ENCODE measurements at places on chromosomes 3 and 15. TPM values are rescaled to one million over a fixed set of nuclear protein-coding genes. Genes with fewer than 3 reads are reported as not detected.

GRCh38 chr3:13509059-13509815, 29.1 kb downstream of the HDAC11 start:
- no peak for DNase-seq

GRCh38 chr3:126961191-126961790, 21.6 kb upstream of the PLXNA1 start:
- no peak for DNase-seq

- no peak for DNase-seq
Observed at GRCh38 chr3:71601811-71602210, 18.3 kb upstream of the FOXP1 start.

GRCh38 chr3:45105855-45106671, 40.1 kb downstream of the CDCP1 start:
- peak; percentile 83 for DNase-seq

DNA sequence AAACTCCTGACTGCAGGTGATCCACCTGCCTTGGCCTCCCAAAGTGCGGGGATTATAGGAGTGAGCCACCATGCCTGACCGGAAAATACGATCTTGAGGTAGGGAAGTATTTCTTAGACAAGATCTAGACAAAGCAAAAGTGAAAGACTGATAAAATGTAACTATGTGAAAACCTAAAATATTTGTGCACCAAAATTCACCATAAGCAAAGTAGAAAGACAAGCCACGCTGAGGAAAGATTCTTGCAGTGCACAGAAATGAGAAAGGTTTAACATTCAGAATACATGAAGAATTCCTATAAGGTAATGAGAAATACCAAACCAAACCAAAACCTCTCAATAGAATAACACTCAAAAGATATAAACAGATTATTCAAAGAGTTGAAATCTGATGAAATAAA, 35.7 kb downstream of the SYNM start:
- no peak for DNase-seq

- DNase-seq: no peak
Observed at GRCh38 chr15:70410371-70410985, 312.8 kb upstream of the TLE3 start.

GRCh38 chr3:139332092-139332491, 11.7 kb upstream of the MRPS22 start:
- DNase-seq: no peak

- DNase-seq: no peak
Observed at GRCh38 chr3:126951561-126951960, 31.4 kb upstream of the PLXNA1 start.

DNA sequence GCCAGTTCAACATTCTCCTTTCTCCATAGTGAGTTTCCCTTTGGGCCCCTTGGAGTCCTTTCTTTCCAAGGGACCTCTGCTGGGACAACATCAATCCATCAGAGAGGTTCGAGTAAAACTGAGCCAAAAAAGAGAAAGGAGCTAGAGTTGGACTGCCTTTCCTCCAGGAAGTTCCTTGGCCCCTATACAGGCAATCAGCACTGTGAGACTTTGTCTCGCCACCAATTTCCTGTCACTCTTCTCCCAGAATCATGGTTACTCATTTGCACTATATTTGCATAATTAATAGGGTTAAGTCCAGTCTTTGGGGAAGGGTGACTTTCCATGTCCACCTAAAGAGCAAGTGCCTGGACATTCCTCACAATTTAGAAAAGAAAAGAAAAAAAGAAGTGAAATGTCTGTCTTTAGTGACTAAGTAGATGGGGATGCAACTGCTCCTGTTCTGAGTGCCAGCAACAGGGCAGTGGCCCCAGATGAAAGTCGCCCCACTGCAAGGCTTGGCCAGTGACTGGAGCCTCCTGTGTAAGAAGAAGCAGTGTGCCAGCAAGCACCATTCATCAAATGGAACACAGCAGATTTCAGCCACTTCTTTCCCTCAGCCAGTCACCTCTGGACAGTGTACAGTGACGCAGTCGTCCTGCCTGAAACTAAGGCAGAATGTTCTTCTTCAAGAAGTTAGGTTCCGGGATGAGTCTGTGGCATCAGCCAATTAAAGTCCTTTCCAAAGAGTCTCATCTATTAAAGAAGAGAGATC, 91.6 kb downstream of the FSIP1 start:
- no peak for DNase-seq

DNA sequence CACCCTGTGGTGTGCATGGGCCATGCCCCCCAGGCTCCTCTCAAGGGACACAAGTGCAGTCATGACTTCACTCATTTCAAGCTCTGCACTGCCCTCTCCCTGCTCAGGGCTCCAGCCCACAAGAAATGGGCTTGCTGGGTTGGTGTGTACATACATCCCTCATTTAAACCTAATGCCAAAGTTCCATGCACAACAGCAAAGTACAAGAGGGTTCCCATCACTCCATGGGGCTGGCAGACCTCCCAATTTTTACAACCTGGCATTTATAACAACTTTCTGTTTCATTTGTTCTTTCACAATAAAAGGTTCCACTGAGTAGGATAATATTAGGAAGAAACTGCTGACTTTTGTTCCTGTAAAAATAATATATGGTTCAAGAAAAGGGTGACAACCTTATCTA, 54.3 kb downstream of the HERC2 start:
- no peak for DNase-seq

Gene ENTPD3
- total RNA-seq: not detected

DNA sequence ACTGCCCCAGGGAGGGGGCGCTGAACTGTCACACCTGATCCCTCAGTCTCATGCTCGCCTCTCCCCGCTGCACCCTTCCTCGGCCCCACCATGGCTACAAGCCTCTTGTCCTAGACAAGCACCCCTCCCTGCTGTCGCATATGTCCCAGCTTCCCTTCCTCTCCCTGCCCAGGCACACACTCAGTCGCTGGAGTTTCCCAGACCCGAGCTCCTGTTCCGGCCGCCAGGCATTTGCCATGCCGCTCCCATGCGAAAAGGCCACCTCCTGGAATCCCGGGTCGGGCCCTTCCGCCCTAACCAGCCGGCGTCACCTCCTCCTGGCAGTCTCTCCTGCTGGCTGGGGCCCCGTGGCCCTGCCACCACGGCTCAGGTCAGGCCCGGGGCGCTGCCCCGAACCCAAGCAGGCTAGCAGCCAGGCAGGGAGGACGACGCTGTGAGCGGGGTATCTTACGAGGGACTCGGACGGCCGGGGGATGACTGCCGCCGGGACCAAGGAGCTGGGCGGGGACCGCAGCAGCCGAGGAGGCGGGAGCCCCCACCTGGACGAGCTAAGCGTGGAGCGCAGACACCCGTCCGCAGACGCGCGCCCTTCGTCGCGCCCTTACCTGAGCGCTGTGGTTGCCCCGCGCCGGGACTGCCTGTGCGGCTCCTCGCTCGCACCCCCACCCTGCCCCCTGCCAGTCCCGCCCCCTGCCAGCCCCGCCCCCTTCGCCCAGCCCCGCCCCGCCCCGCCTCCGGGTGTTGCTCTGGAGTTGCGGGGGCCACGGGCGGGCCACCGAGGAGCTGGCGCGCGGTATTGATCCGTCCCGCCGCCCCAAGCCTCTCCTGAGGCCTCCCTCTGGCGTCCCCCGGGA, at the start of gene ALS2CL:
TSS of gene ALS2CL (minus strand) at position 642 of the 854 bp plus-strand sequence. CDS start 4,239 bp downstream, outside the sequence.
- DNase-seq: peak; percentile 76

DNA sequence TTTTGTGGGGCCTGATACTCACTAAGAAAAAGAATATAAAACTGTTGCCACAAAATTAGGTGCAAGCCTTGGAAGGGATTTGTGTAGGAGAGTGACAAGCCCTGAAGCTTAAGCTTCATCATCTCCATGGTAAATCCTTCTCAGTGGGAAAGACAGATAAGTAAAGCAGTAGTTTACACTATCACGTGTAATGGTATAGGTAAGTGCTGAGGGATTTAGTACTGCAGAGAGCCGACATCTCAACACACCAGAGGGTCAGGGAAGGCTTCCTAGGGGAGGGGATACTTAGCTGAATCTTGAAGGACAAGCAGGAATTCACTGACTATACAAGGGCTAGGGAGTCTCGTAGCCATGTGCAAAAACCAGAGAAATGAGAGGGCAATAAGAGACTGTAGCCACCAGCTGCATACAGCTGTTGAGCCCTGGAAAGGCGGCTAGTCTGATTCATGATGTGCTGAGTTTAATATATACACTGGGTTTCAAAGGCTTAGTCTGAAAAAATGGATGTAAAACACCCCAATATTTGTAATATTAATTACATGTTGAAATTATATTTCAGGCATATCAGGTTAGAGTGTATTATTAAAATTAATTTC, 11.1 kb downstream of the SLC24A1 start:
- DNase-seq: no peak

DNA sequence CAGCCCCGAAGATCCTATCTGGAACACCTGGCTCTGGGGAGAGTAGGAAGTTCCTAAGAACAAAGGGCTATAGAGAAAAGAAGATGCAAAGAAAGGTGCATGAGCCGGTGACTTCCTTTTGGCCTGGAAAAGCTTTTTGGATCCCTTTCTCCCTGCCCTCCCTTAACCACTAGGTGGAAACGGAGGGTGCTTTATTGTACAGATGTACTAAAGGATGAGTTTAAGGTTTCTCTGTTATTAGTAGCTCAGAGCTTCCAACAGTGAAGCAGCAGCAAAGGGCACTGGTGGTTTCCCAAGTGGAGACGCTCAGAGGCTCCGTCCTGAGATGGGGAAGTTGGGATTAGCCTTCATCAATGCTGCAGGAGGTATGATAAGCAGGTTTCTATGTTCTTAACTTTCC, 5.9 kb upstream of the ADGRG7 start:
- no peak for DNase-seq

Gene FBXW12
- not detected for total RNA-seq

Gene NANOGP8
- total RNA-seq: not detected

DNA sequence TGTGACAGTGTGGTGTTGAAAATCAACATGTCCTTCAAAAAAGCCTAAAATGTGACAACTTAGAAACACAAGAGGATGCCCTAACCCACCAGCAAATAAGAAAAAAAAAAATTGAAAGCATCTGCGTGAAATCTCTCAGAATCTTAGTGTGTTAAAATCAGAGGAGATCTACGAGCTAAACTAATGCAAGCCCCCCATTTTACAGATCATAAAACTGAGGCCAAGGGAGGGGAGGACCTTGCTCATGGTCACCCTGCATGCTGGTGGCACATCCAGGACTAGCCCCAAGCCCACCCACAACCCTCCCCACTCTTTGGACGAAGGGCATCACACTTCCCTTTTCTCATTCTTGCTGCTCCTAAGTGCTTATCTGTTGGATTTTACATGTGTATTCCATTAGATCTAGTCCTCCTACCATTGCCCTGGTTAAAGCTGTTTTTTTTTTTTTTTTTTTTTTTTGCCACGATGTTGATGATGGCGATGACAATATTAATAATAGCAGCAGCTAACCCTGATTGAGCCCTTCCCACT, 29.1 kb upstream of the NOX5 start:
- DNase-seq: no peak

GRCh38 chr3:187983484-187984124, 170.4 kb upstream of the LPP start:
- DNase-seq: no peak

DNA sequence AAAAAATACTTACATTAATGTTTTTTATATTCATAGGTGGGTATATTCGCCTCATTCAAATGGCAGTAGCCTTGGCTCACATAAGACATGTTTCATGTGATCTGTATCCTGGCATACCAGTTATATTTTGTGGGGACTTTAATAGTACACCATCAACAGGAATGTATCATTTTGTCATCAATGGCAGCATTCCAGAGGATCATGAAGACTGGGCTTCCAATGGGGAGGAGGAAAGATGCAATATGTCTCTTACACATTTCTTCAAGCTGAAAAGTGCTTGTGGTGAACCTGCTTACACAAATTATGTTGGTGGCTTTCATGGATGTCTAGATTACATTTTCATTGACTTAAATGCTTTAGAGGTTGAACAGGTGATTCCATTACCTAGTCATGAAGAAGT, 3.5 kb downstream of the PDE12 start:
- no peak for DNase-seq

DNA sequence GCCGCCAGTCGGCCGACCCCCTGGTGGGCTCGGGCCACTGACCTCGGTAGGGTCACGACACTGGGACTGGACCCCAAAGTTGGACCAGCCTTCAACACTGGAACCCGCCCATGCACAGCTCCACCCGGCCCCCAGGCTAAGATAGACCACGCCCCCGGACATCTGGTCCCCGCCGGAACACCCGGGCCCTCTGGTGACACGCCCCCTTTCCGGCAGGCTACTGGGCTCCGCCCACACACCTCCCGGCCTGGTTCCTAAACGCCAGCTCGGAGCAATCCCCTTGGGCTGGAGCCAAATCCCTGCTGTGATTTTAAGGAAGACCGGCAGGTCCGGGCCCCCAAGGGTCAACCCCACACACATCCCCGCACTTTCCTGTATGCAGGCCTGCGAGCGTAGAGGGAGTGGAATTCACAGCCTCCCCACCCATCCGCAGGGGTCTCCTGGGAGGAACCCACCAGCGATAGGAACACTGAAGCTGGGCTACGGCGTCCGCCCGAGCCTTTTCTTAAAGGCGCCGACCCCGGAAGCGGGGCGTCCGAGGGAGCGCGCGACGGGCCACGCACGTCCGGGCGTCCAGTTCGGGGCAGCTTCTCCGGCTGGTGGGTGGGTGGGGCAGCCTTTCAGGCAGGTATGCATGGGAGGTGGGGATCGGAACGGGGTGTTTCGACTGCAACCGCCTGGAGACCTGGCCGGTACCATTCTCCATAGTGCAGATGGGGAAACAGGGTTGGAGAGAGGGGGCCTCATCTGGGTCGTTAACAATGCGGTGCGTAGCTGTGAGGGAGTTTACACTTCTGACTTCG, at the start of gene HEMK1:
TSS of gene HEMK1 (plus strand) at position 576 of the 803 bp plus-strand sequence. CDS start 1,583 bp downstream, outside the sequence.
- peak; percentile 94 for DNase-seq

GRCh38 chr3:14885307-14885706, 62.1 kb upstream of the NR2C2 start:
- DNase-seq: peak; percentile 49
